ENCODE measurements at places on chromosomes 6 and 20.

GRCh38 chr20:63042448-63043071 lies 35.8 kb upstream of the BHLHE23 start:
- no peak for DNase-seq

DNA sequence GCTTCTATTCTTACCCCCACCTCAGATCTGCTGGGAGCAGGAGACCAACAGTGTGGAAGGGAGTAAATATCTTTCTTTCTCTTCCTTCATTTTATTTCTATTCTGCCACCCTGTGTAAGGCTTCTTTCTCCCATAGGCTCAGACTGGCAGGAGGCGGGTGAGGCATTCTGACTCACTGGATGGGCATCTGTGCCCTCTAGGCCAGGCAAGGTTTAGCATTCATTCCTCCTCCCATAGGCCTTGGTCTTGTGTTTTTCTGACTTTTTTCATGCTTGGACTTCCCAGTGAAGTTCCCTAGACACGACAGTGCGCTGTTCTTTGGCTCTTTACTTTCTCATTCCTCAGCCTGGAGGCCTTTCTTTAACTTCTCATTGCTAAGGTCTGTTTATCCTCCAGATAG lies 235.2 kb downstream of the SYNE1 start:
- no peak for DNase-seq

- DNase-seq, result no peak
Observed at GRCh38 chr20:62668441-62669027, 26.2 kb downstream of the SLCO4A1 start.

- no peak for DNase-seq
Observed at GRCh38 chr6:50520326-50521266, 192.7 kb upstream of the TFAP2D start.

DNA sequence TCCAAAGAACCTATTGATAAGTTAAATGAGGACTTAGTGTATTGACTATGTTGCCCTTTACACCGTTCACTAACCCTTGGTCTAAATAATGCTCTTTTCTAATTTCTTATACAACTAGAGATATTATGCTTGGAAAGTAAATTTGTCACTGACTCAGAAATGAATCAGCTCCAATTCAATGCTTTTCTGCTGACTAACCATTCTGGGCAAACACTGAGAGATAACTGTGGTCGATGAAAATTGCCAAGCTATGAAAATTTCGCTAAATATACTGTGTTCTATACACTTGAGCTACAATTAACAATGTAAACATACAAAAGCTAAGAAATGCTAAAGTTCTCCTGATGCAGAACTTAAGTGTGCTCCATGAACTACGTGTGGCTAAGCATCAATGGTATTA lies 23.1 kb upstream of the FBXO9 start:
- no peak for DNase-seq

DNA sequence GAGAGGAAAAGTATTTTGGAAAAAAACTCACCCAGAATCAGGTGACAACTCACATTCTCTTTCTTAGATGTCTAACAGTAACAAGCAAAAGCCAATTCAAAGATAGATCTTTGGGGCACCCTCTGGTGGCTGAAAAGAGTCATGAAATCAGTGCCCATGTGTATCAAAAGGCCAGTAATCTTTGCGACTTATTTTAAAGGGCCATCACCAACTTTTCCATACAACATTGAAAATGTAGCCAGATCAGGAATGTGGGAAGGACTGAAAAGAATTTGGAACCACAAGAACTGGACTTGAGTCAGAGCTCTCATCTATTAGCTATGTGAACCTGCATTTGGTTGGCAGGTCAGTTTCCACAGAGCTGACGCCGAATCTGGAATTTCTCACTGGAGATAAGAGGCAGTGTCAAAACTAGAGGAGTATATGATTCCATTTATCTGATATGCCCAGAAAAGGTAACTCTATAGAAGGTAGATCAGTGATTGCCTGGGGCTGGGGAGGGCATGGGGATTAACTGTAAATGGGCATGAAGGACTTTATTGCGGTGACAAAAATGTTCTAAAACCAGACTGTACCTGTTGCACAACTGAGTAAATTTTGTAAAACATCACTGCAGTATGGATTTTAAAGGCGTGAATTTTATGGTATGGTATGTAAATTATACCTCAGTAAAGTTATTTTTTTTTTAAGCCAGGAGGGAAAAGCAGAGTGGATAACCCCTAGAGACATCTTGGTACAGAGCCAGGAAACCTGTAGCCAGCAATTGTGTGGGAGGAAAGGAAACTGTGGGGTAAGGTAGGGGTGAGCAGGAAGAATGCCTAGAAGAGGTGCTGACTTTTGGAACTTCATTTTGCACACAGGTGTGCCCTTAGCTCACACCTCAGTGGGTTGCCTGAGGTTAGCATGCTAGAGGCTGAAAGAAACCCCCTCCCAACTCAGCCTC lies 117.1 kb upstream of the ASF1A start:
- peak; percentile 30 for DNase-seq

DNA sequence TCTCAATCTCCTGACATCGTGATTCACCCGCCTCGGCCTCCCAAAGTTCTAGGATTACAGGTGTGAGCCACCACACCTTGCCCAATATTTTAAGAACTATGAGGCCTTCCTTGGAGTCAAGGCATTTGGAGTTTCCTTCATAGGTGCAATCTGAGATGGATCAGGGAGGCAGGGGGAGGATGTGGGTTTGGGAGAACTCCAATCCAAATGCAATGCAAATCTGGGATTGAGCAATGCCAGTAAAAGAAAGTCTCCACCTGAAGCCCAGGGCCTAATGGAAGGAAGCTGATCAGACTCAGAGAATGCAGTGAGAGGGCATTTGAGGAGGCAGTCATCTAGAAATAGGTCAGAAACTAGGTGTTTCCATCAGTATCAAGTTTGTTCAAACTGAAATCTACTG lies 21.2 kb downstream of the RSPH3 start:
- no peak for DNase-seq

DNA sequence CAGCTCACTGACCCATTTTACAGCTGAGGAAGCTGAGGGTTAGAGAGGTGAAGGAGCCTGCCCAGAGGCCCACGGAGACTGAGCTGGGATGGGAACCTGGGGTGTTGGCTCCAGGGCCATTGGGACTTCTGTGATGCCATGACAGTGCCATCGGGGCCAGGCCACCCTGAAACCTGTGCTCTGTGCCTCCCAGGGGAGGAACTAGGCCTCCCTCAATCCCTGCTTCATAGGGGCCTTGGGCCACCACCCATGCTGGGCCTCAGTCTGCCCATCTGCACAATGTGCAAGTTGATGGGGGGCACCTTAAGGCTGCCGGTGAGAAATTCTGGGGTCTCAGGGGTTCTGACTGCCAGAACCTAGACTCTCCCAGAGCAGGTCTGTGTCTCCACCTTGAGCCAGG lies 24.9 kb downstream of the BPIFB4 start:
- DNase-seq, result no peak

DNA sequence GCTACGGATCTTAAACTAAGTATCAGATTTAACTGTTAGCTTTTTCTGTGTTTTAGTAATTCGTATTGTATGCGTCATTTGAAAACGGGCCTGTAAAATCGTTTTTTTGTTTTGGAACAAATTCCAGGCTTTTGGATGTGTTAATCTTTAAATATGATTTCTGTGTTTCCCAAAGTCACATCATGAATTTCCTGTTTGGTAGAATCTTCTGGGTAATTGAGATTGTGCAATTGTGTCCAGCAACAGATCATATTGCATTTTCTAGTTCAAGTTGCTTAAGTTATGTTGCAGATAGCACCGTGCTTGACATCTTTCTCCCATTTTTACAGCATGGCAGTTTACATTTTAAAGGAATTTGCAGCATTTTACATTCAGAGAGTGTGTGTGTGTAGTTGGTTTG lies 1.9 kb downstream of the MAPK14 start:
- no peak for DNase-seq

DNA sequence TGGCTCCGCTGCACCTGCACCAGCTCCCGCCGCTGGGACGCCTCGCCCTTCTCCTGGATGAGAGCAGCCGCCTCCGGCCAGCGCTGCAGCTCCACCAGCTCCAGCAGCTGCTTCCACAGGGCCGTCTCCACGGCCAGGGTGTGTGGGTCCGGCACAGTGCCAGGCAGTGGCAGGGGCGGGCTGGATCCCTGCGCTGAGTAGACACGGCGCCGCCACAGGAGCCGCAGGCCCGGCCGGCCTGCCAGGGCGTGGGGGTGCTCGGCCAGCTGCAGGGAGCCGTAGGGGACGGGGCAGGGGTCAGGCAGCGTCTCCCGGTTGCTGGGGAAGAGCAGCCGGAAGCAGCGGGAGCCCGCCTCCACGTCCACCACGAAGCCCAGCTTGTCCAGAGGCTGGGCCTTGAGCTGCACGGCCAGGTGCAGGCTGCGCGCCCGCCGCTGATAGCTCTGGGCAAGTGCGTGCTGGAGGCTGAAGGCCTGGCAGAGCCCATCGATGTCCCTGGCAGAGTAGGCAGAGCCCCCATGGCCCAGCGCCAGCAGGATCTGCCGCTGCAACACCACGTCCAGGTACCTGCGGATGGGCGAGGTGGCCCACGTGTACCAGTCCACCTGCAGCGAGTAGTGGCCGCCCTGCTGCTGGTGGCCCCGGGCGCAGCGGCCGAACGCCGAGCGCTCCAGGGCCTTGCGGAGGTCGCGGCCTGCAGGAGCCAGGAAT lies 9.4 kb downstream of the FNDC11 start:
- DNase-seq, result no peak

- no peak for DNase-seq
Observed at GRCh38 chr6:13916230-13916944, 8.4 kb upstream of the RNF182 start.

GRCh38 chr6:160130729-160131484 lies 9.3 kb downstream of the SLC22A1 start:
- DNase-seq, result no peak

DNA sequence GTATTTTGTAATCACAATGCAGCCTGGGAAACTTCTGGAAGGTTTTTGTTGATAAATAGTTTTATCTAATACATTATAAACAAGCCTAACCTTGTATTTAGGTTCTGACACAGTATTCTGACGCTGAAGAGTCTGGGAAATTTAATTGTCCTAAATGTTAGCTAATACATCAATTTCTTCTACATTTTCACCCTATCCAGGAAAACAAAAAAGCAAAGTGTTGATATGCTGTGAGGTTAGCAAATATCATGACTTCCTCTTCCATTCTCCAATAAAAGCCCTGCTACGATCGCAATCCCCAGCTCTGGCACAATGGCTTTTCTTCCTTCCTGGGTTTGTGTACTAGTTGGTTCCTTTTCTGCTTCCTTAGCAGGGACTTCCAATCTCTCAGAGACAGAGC lies at the start of gene C6orf58:
TSS of gene C6orf58 (plus strand) at position 301 of the 400 bp plus-strand sequence. CDS start at position 313, 12 bp downstream.
- no peak for DNase-seq

DNA sequence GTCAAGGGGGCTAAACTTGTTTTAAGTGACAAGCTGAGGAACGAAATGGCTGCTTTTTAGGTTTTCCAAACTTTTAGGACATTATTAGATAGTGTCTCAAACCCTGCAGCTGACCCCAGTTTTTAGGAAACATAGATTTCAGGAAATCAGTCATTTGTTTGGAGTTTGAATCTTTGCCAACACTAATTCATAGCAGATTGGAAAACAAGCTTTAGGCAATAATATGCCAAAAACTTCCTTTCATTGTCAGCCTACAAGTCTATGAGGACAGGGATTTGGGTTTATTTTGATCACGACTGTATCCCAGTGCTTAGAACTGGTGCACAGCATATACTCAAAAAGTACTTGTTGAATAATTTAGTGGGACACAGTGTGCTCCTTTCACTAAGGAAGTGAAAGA lies 123.2 kb downstream of the TINAG start:
- no peak for DNase-seq

- DNase-seq, result no peak
Observed at GRCh38 chr6:27205375-27206278, 41.9 kb upstream of the PRSS16 start.

DNA sequence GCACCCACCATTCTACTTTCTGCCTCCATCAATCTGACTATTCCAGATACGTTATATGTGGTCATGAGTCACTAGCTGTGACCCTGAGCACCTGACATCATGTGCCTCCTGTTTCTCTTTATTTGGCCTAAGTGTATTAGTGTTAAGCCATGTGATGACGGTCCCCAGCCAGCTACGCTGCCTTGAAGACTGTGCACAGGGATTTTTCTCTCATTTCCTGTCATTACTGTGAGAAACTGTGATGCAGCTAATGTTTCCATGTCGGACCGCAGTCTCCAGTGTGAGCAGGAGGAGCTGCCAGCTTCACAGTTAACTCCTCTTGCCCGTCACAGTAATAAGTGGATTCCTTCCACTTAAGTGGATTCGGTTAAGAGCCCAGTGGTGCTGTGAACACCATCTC lies 9.9 kb upstream of the SPATS1 start:
- no peak for DNase-seq

- DNase-seq, result no peak
Observed at GRCh38 chr6:81756690-81757089, 4.2 kb upstream of the TENT5A start.

- no peak for DNase-seq
Observed at GRCh38 chr6:2503816-2504494, 246.8 kb downstream of the MYLK4 start.

- no peak for DNase-seq
Observed at GRCh38 chr20:11924923-11925322, 7.2 kb downstream of the BTBD3 start.

DNA sequence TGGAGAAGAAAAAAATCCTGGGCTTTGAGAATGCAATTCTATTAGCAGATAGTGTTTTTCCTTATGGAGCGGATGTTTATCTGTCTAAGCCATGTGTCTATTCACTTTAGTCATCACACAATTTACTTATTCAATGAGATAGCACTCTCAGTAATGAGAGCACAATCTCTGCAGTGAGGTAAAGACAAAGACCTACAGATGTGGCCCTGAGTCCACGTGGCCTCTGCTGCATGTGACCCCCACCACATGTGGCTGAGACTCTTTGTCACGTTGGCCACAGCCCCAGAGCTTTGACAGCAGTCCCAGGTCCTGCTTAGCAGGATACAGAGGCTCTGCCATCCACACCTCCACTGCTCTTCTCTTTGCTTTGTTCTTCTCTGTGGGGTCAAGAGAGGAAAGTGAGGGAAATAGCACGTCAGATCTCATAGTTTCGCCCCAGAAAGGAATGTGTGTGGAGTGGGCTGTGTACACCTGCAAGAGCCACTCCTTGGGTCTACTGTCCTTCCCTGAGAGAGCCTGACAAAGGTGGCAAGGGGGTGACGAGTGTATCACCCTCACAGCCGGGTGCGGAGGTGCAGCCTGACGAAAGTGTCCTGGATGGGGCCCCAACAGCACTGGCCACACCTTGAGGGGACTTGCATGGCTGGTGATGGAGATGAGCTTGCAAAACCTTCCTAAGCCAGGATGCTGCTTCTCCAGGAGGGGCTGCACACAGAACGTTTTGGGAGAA lies 40.7 kb downstream of the ZNF831 start:
- DNase-seq, result no peak

DNA sequence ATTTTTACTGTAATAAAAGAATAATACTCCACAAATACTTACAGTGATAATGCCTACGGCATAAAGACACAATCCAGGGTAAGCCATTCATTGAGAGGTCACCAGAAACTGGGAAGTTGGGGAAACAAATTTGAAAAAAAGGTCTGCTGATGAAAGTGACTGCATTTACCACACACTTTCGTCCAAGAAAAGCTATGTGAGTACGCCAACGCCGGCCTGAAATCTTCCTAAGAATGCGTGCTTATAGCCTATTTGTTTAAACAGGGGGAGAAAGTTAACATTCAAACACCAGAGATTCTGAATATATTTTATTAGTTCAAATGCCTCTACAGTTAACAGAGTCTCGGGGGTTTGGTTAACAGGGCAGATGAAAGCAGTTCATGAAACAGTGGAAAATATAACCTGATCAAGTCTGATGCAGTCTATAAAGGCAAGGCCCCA lies 657 bp upstream of the LTV1 start:
- no peak for DNase-seq
